ENCODE measurements at places on chromosomes 1 and 21.
A peak's percentile ranks its signal among the peaks of the same experiment; 100 is the strongest.

DNA sequence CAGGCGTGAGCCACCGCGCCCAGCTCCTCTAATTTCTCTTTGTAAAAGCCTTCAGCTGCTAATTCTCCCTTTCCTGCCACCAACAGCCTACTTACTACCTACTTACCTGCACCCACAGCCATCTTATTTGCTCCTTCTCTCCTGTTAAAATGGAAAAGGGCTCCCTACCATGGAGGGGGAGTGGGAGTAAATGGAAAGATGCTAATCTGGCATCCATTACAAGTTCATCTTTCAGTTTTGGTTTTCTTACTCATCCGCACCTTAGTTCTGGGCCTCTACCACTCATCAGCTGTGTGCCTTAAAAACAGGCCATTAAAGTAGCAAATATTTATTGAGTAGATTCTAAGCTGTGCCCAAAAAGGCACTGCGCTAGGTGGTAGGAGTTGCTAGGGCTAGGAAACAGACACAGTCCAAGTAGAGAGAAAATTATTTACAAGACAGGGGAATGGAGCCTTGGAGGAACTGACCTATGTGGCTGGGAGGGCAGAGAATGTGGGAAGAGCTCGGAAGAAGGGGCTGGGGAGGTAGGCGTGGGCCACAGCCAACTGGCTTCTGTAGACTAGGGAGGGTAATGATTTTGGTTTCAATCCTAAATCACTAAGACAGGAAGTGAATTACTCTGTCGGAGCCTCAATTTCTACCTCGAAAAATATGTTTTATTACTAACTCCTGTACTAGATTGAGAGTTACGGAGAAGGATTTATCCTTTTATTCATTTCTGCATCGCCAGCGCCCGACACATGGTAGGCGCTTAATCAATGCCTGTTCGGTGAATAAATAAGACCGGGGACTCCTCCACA is 685 bp upstream of the DDI2 start:
- DNase-seq, result no peak

DNA sequence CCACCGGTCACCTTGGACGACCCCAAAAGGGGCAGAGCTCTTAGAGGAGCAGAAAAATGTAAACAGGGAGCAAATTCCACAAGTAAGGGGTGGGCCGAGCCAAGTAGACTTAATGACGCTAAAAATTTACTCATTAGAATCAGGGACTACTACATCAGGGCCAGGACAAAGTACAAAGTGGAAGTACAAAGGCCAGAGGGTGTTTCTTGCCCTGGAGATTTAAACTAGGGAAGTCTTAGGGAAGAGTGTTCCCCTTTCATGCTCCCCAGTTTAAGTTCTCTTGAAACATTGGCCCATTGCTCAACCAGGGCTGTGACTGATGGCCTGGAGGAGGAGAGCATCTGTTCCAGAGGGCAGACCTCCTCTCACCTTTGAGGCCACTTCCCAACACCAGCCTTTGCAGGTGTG is 48.6 kb downstream of the BACH1 start:
- DNase-seq, result no peak

- DNase-seq, result no peak
These were observed 62.1 kb downstream of the CACNA1E start for GRCh38 chr1:181545395-181545794.

DNA sequence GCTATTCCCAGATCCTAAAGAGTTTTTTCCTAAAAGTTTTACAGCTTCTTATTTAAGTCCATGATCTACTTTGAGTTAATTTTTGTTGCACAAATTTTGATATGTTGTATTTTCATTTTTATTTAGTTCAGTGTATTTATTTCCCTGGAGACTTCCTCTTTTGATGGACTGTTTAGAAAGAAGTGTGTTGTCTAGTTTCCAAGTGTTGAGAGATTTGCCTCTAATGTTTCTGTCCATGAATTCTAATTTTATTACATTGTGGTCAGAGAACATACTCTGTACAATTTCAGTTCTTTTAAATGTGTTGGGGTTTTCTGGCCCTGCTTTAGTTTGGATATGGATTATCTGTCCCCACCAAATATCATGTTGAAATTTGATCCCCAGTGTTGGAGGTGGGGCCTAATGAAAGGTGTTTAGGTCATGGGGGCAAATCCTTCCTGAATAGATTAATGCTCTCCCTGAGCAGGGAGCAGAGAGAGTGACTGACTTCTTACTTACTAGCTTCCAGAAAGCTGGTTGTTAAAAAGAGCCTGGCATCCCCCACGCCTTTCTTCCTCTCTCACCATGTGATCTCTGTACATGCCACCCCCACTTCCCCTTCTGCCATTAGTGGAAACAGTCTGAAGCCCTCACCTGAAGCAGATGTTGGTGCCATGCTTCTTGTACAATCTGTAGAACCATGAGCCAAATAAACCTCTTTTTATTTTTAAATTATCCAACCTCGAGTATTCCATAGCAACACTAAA is 4.6 kb downstream of the CHD1L start:
- no peak for DNase-seq

GRCh38 chr21:29521872-29522271 is 223.2 kb downstream of the BACH1 start:
- no peak for DNase-seq

GRCh38 chr1:26706315-26706714 is 10.5 kb downstream of the ARID1A start:
- DNase-seq, result no peak

DNA sequence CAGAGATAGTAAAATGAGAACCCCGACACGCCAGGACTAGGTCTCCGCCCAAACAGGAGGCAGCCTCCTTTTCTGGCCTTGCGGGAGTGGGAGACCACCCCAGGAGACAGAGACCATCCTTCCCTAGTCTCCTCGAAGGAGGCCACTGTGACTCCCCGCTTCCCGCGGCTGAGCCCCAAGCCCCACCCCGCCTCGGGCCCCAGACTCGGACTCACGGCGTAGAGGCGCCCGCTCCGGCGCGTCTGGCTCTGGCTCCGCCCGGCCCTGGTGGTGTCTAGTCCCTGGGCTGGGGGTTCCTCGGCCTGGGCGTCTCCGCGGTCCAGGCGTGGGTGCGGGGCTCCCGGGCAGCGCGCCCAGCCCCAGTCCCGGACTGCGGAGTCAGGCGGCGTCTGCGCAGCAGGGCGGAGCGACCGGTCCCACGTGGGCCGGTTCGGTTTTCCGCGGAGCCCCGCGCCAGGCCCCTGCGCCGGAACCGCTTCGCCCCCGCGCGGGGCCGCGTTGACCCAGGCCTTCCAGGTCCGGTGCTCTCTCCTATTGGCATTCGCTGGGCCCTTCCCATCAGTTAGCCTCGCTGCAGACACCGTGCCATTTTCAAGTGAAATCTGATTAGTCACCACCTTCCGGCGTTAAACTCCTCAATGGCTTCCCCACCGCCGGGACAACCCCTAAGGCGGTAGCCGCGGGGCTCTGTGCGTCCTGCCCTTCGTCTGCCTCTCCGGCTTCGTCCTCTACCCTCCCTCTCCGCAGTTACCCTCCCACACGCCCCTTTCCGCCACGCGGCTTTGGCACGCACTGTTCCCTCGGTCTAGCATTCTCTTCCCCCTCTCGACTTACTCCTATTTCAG is at the start of gene C1orf216:
TSS of gene C1orf216 (minus strand) at position 393 of the 845 bp plus-strand sequence. CDS start 2,563 bp downstream, outside the sequence.
- peak; percentile 27 for DNase-seq

DNA sequence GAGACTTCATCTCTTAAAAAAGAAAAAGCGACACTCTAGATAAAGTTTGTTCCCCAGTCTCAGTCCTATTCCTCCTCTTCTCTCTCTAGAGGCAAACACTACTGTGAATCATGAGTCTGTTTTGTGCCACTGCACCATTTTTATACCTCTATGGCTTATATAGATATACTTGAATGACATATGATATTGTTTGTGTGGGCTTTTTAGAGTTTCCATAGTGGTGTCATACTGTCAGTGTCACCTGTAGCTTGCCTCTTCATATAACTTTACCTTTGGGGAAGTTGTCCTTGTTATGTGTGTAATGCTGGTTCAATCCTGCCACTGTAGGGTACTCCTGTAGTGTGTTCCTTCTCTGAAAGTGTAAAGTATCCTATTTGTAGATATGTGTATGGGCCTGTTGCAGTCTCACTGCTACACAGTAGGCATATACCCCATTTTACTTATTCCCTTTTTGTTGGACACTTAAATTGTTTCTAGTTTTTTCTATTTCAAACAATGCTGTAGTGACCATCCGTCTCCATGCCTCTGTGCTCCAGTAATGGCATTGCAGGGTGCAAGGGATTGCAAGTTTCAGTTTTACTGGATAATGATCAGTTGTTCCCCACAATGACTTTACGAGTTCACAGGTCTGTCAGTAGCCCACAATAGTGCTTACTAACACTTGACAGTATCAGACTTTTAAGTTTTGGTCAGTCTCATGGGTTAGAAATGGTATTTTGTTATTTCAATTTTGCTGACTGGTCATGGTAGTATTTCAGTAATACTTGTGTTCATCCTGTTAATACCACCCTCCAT is 2.7 kb downstream of the PRMT2 start:
- no peak for DNase-seq

DNA sequence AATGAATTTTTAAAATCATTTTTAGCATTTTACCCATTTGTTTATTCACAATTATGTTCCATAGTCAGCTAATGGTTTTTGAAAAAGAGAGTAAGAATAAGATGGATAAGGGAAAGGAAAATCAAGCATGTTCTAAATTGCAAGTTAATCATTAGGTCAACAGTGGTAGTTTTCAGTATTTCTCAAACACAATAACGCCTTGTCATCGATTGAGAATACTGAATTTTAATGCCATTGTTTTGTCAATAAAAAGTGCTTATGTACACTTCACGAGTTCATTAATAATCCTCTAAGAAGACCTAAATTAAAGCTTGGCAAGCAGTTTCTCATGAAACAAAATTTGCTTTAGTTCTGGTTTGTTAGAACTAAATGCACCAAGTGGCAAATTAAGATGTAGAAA is 100.3 kb downstream of the RERE start:
- DNase-seq, result no peak

DNA sequence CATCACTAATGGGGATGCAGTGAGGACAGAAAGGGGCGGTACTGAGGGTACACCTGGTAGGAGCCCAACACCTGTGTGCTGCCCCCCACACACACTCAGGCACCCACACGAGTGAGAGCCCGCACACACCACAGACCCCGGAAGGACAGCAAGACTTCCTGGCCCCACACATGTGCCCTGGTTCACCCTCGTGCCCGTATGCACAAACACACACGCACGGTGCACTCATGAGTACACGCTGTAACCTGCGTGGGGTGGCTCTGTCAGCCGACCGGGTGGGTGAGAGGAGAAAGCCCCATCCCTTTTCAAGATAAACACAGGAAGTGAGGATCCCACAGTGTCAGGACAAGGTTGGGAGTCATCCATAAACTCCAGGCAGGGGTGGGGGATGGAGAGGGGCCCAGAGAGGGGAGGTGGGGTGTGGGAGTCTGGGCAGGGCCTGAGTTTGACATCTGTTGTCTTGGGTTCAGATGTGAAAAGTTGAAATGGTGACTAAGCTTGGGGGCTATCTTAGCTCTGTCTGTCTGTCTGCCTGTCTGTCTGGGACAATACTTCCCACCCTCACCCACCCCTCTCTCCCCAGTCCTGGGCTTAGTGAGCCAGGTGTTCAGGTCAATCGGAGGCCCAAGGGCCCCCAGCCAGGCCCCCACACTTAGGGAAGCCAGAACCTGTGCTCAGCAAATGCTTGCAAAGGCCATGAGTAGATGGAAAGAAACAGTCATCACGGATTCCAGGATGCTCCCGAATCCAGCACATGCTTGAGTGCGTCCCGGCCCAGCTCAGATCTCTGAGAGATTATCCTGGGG is 119.8 kb upstream of the ZBTB40 start:
- no peak for DNase-seq

DNA sequence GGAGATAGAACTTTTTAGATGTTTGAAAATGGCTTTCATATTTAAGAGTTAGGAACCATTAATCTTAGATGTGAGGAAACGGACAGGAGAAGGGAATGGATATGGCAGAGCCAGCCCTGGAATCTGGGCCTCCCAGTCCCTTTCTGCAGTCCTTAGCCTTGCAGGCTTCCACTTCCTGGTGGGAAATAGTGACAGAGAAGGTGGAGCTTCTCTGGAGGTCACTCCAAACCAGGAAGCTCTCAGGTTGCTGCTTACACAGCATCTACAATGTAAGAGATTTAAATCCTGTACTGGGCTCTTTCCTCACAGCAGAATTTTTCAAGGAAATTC is 2.5 kb downstream of the S100A11 start:
- no peak for DNase-seq

DNA sequence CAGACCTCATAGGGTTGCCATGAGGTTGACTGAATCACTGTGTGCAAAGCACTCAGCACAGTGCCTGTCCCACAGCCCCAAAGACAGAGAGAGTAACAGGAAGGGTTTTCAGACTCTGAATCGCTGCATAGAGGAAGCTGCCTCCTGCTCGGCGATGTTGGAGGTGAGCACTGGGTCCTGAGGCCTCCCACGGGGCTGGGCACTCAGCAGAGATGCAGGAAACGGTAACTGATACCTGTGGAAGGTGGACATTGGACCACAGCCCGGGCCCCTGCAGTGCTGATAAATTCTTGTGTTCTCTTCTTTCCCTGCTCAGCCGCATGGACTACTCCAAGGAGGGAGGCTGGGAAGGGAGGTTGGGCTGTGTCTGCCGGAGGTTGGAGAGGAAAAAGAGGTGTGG is 389.7 kb downstream of the PTPRU start:
- DNase-seq, result no peak

DNA sequence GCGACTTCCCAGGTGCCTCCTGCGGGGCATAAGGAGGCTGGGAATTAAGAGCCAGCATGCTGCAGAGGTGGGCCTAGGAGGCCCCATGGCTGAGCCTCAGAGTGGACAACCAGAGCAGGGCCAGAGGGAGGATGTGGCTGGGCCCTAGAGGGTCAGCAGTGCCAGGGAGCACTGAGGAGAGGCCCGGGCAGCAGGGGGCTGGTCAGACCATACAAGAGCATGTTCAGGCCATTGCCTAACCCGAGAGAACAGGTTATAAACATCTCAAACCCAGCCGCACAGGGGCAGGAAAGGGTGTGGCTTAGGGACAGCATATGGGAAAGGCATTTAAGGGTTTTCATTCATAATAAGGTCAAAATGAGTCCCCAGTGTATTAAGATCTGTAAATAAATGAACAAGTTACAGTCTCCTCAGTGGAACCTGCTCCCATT is 51.1 kb downstream of the IER5 start:
- no peak for DNase-seq

DNA sequence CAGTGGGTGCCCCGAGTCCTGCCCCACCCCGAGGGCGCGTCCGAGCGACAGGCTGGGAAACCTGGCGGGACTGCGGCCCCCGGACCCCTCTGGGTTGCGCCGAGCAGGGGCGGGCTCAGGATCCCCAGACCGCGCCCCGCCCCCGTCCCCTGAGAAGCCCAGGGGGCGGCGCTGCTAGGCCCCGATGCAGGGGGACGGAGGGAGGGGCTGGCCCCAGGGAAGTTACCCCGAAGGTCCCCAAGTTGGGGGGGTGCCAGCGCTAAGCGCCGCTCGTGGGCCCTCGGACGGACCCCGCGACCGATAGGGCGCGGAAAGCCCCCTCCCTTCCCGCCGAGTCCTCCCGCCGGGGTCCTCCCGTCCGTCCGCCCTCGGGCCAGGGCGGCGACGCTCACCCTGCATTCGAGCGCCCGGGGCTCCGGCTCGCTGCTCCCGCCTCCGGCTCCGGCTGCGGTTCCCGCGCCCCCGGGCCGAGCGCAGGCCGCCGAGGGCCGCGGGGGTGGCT is 414 bp downstream of the GPR153 start:
- DNase-seq, result no peak

GRCh38 chr1:22794647-22795365 is 84.2 kb downstream of the EPHB2 start:
- DNase-seq, result no peak
